ENCODE measurements at places on chromosomes 13 and 19. TPM values are rescaled to one million over a fixed set of nuclear protein-coding genes. Genes with fewer than 3 reads are reported as not detected.
A peak's percentile ranks its signal among the peaks of the same experiment; 100 is the strongest.

DNA sequence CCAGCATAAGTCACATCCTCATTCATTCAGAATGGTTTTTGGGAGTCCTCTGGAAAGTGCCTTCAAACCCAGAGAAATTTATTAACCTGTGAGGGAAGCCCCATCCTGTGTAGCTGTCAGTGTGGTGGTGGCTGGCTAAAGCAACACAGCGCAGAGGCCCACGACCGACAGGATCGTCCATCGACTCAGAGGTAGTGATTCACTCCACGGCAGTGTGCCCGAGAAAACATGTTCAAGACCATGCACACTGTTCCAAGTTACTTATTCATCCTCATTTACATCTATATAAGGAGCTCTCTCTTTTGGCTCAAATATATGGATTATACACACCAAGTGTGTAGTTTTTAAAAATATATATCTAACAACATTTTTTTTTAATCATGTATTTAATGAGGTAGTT lies 96.3 kb upstream of the SLC15A1 start:
- no peak for DNase-seq

DNA sequence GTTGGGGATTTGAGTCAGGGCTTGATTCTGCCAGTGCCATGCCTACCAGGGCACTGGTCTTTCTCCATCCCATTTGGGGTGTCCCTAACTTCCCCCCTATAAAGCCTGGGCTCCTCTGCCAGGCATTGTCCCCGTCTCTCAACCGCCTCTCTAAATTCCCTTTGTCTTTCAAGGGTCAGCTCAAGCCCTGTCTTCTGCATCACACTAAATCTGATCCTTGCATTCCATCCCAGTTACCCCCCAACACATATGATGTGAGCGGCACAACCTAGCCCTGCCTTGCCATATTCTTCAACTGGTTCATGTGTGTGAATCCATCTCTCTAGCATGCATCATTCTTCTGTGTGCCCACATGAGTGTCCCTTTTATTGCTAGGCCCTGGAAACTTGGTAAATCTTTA lies 480.9 kb downstream of the ZNF536 start:
- DNase-seq, result no peak

FGF21 gene
- not detected for total RNA-seq

SHD gene
- not detected for total RNA-seq

DNA sequence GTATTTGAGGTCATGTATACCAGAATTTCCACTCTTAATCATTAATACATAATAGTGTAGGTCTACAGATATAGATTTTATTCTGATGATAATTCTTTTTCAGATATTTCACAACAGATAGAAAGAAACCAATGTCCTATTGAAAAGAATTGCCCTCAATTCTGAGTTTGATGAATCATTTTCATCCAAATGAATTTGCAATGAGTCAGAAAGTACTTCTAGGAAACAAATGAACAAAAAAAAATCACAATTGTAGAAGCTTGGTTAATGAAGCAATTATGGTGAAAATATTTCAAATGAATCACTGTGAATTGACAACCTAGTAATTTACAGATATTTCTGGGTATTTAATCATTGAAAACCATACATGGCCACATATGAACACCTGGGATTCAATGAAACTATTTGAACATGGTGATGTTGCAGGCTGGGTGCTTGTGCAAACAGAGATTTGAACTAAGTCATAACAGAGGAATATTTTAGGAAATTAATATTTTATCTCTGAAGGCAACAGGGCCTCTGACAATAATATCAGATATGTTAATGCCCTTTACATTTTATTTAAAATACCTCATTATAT lies 360.9 kb downstream of the SLITRK5 start:
- DNase-seq, result no peak

DNA sequence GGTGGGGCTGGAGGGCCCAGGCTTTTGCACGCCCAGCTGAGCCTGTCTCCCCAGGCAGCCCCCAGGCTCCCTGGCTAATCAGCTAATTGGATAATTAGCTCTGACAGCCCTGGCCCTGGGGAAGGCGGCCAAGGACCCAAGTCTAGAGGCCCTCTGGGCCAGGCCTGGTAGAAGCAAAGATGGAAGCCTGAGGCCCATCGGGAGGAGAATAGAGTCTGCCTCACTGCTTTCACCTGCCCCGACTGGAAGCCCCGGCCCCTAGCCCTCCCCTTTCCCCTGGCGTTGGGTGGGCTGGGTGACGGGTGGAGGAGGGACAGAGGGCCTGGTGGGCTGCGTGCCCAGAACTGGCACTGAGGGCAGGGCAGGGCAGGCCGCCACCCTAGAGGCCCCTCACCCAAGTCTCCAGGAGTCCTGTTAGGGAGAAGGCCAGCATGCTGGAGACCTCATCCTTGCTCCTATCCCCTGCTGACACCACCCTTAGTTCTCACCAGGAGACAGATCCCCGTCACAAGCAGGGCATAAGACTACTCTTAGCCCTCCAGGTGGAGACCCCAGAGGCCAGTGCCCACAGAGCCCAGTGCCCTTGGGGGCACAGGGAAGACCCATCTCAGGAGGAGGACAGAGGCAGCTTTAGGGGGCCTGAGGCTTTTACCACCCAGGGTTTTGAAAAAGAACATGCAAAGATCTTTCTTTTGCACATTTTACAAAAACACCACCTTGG lies 12.0 kb downstream of the LYL1 start:
- no peak for DNase-seq

NCR1 gene
- total RNA-seq, result 0.63 TPM

DIRAS1 gene
- 0.37 TPM for total RNA-seq

DNA sequence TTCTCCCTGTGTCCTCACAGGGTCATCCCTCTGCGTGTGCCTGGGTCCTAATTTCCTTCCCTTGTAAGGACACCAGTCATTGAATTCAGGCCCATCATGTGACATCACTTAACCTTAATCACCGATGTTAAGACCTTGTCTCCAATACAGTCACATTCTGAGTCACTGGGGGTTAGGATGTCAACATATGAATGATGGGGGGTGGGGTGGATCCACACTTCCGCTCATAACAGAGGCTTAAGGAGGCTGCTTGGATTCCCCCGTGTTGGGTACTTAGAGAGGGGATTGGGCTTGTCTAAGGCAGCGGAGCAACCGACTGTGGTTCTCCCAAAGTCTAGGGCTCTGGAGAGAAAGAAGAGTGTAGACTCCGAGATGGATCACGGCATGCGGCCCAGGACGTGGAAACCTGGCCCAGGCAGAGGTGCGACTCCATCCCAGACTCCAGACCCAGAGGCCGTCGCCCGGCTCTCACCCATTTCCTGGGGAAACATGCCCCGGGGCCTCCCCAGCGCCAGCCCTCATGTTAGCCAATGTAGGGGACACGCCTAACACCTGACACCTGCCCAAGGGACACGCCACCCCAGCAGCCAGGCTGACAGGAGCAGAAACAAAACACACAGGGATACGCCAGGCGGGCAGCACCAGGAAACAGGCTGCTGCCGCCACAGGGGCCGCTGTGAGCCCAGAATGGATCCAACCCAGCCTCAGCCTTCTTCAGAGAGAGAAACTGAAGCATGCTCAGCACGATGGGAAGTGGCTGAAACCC lies 17.1 kb upstream of the IGLON5 start:
- DNase-seq, result no peak

DNA sequence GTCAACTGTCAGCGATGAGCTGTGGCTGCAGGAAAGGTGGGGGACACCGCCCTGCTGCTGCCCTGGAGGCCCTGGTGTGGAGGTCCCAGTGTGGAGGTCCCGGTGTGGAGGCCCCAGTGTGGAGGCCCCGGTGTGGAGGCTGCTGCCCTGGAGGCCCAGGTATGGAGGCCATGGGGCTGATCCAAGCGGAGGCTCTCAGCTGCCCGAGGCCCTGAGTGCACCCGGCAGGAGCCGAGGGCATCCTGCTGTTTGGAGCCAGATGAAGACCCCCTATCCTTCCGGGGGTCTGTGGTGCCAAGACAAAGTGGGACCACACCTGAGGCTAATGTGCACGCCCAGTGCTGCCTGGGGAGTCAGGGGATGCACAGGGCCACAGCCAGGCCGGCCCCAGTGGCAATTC lies 210.4 kb upstream of the SOX1 start:
- no peak for DNase-seq

DNA sequence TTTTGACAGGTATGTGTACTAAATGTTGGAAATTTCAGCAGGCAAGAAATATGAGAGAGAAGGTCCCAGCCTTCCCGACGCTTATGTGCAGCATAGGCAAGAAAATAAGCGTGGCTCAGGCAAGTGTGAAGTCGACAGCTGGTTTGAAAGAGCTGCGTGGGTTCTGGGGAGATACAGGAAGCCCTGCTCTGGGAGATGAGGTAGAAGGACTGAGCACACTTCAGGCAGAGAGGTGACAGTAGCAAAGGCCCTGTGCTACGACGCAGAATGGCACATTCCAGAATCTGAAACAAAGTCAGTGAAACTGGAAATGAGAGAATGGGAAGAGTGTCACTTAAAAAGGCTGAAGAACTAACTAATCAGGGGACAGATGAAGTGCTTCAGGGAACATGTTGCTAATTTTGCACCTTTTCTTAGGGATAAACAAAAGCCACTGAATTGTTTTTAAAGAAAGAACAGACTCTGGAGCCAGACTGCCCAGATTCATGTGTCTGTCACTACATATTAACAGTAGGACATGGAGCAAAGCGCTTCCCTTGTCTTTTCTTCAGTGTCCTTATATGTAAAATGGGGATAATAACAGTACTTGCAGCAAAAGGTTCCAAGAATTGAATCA lies 160.1 kb downstream of the SPRY2 start:
- no peak for DNase-seq

- no peak for DNase-seq
These were observed 139.1 kb downstream of the SLC7A1 start for GRCh38 chr13:29456419-29456818.

TNFSF9 gene
- 10.1 TPM for total RNA-seq

- no peak for DNase-seq
These were observed 16.8 kb downstream of the SLAIN1 start for GRCh38 chr13:77714119-77714755.

DNA sequence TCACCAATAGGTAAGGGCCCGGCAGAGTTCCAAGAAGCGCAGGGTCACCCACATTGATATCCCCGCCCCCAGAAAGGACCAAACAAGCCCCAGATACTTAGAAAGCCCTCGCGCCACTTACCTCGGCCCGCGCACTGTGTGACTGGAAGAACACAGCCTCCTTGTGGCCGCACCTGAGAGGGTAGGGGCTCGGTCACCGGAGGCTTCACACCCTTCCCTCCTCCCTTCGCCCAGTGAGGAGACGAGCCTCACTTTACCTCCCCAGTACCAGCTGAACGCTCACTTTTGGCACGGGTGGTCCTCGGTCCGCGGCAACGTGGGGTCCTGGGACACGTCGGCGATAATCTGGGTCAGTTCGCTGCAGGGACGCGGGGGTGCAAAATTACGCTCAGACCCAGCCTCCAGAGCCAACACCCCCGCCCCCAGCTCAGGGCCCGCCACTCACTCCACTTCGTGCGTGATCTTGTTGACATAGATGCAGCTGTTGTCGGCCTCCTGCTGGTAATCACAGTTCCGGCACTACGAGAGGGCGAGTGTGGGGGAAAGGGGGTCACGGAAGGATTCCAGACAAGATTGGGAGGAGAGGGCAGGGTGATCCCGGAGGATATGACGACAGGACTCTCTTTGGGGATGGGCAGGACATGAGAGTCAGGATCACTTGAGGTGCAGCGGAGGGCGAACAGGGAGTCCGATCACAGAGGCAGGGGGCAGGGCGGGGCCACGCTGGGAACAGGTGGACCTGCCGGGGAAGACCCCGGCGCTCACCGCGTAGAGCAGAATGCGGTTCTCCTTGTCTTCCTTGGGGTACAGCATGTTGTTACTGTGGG lies 568 bp downstream of the POLR2I start:
- peak; percentile 53 for DNase-seq

HSPB6 gene
- 13.2 TPM for total RNA-seq

Measured in lung (tissue), 17 donors.